ENCODE measurements at places on chromosomes 3 and 15. TPM values are rescaled to one million over a fixed set of nuclear protein-coding genes. Genes with fewer than 3 reads are reported as not detected.

TTLL13 gene
- total RNA-seq: under 0.01 TPM

PTPRG gene
- total RNA-seq: under 0.01 TPM

C3orf33 gene
- total RNA-seq: 1.3 TPM

ALDH1A3 gene
- not detected for total RNA-seq

CFAP92 gene
- 7.5 TPM for total RNA-seq

OSBPL10 gene
- total RNA-seq: 0.81 TPM

LCTL gene
- total RNA-seq: not detected

MESP2 gene
- under 0.01 TPM for total RNA-seq

CTDSPL gene
- total RNA-seq: 37.4 TPM

DGKG gene
- total RNA-seq: 6.2 TPM

Measured in hematopoietic multipotent progenitor cell (in vitro differentiated cells).